LHCN-M2 (cell line): ENCODE measurements at places on chromosomes 12 and 14.
A peak's percentile ranks its signal among the peaks of the same experiment; 100 is the strongest.

DNA sequence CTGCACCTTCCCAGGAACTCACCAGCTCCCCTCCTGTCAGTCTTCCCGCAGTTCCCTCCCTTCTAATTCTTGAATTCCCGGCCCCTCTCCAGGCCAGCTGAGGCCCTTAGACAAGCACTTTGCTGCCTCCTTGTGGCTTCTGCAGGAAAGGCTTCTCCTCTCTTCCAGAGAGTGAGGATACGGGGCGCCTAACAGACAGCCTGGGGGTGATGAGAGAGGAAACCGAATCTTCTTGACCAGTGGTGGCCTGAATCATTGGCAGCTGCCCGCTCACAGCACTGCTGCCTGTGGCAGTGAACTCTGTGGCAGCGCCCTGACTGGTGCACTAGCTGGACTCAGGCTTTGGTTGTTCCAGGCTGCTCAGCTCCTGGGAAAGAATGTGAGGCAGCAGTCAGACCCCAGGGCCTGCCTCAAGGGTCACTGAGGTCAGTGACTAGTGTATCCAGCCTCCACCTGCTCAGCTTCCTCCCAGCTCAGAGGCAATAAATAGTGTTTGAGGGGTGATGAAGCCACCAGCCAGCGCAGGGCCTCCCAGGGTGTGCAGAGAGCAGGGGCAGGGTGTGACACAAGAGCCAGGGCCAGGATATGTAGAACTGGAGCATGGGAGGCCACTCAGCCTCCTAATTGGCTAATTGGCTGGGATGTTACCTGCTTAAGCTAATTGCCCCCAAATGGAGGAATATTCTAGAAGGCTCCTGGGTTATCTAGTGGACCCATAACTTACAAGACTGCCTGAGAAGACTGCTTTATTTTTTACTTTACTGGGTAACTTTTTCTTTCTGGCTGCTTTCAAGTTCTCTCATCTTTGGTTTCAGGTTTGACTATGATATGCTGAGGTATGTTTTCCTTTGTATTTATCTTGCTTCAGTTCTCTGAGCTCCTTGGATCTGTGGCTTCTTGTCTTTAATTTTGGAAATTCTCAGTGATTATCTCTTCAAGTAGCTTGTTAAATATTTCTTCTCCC, 12.9 kb upstream of the MCRS1 start:
- peak; percentile 96 for DNase-seq

- DNase-seq: no peak
These were observed at the start of gene LUM for GRCh38 chr12:91111366-91112325. TSS of gene LUM (minus strand) at chr12:91111494. CDS start at chr12:91108979, 2,515 bp downstream.

DNA sequence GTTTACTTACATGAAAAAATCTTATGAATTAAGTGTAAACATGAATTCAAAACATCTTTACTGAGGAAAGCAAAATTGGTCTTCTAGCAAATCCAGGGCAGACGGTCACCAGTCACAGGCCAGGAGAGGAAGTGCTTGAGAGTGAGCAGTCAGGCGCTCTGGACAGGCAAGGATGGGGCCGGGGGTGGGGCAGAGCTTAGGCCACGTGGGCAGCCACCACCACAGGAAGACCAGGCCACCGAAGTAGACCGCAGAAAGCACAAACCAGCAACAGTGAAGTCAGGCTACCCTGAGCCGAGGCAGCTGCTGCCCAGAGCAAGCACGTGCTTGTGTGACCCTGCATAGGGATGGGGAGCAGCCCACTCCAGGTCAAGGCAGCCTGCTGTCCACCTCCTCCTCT, 33.5 kb downstream of the SLC6A12 start:
- DNase-seq: no peak

DNA sequence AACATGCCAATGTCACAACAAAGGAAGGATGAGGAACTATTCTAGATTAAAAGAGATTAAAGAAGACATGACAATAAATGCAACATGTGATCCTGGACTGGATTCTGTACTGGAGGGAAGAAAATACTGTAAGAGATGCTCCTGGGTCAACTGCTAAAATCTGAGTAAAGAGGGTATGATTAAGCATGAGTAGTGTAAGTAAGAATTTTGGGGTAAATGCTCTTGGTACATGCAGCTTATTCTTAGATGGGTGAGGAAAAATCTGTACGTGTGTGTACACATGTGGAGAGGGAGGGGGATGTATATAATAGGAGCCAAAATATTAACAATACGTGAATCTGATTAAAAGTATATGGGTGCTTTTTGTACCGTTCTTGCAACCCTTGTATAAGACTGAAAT, 66.0 kb downstream of the CDC42BPB start:
- DNase-seq: peak; percentile 29

DNA sequence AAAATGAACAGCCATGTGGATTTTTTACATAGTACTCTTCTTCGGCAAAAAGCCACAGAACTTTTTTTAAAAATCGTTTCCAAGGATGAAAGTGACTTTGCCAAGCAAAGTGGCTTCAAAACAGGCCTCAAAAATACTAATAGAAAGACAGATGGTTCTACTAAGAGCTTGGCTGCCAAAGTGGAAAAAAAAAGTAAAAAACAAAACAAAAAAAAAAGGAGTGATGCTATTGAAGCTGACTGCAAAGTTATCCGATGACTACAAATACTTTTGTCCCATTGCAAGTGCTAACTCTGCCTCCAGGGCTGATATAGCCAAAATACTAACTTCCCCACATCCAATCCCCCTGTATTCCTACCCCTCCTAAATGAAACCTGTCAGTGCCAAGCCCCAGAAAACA, 277.6 kb downstream of the SOX5 start:
- no peak for DNase-seq

DNA sequence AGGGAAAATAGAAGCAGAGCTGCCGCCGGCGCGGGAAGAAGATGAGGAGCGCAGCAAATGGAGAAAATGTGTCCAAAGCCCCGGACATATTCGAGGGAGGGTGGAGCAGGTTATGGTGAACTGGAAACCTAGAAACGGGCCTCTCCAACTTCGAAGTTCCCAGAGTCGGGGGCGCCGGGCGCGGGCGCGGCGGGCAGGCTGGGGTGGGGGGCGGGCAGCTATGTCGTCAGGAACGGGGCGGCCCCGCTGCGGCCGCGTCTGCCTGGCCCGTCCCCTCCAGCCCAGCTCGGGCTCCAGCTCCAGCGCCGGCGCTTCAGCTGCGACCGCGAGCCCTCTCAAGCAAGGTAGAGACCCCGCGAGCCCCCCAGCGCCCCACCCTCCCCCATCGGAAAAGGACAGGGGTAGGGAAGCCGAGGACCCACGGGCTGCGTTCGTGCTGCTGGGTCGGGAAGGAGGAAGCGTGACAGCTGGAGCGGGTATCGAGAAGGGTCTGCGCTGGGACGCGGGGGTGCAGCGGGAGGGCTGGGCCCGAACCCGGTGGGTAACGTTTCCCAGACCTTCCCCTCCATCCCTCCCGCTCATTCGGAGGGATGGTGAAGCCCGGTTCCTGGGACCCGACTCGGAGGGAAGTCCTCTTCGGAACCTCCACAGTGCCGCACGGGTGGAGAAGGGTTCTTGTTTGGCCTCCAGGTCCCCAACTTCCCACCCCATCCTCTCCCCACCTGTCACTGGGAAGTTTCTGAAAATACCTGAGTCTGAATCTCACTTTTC, 1.0 kb downstream of the DGKA start:
- DNase-seq: peak; percentile 14

DNA sequence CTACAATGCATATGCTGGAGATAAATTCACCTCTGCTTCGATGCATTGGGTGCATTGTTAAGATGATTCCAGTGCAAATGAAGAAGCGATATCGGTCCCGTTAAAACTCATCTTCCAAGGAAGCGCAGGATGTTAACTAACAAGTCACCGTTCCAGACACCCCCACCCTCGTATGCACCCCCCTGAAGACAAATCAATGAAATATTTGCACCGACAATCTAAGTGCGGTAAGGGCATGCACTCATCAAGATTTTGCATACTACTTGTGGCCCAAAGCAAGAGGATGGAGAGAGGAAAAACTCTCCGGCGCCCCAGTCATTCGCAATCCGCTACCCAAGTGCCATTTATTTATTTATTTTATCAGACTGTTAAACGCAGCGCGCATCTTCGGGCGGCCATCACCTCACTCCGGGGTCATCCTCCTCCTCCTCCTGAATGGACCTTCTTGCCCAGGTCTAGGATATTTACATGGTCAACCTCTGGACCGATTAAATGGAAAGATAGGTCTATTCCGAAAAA, 1.2 kb downstream of the NOVA1 start:
- no peak for DNase-seq

DNA sequence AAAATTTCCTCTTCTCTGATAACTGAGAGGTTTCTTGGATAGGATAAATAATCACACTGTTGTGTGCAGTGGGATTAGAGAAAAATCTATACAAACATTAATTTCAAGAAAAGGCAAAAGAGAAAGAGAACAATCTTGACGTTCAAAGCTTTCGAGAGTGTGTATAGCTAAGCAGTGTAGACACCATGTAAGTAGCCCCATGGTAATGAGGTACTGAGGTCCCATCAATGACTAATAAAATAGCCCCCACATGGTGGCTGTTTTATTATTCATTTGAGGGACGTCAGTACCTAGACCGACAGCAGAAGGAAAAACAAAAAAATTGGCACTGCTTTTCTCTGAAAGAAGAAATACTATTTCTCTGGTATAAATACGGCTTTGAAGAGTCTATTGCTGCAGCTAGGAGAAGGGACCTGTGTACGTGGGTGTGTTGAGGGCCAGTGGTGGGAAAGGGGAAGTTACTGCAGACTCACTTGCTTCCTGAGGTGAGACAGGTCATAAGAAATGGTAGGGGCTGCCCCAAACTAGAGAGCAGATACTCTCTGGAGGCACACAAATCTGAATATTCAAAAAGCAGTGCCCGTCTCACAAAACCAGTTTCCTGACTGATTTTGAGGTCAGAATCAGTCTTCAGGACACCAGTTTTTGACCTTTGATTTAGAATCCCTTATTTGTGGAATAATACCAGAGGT, 339.8 kb downstream of the EMP1 start:
- no peak for DNase-seq

DNA sequence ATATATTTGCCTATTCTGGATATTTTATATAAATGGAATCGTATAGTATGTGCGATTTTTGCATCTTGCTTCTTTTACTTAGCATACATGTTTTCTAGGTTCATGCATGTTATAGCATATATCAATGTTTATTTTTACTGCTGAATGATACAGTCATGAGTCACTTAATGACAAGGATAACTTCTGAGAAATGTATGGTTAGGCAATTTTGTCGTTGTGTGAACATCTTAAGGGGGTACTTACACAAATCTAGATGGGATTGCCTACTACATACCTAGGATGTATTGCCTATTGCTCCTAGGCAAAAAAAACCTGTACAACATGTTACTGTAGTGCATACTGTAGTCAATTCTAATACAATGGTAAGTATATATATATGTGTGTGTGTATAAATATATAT, 8.8 kb downstream of the USP15 start:
- DNase-seq: peak; percentile 52

- no peak for DNase-seq
These were observed 35.8 kb downstream of the FLVCR2 start for GRCh38 chr14:75614179-75614578.

- DNase-seq: no peak
These were observed 199.6 kb downstream of the TRHDE start for GRCh38 chr12:72471806-72472205.

GRCh38 chr12:20211541-20211940, 156.8 kb upstream of the PDE3A start:
- no peak for DNase-seq
